ENCODE measurements at places on chromosomes 6 and 20.

DNA sequence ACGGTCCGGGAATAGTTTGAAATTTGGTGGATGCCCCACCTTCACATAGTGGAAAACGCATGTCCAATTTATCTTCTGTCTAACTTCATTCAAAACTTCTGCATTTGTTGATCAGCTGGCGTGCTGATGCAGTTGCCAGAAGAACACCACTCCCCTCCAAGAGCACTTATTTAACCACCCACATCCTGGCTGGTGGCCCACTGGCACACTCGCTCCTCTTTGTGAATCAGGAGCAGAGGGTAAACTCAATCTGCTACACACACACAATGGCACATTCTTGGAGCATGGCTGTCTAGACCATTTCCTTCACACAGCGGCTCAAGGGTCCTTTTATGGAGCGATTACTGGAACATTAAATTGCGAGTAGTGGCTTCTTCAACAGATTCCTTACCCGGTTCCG is 55.1 kb upstream of the CEP162 start:
- DNase-seq, result no peak

DNA sequence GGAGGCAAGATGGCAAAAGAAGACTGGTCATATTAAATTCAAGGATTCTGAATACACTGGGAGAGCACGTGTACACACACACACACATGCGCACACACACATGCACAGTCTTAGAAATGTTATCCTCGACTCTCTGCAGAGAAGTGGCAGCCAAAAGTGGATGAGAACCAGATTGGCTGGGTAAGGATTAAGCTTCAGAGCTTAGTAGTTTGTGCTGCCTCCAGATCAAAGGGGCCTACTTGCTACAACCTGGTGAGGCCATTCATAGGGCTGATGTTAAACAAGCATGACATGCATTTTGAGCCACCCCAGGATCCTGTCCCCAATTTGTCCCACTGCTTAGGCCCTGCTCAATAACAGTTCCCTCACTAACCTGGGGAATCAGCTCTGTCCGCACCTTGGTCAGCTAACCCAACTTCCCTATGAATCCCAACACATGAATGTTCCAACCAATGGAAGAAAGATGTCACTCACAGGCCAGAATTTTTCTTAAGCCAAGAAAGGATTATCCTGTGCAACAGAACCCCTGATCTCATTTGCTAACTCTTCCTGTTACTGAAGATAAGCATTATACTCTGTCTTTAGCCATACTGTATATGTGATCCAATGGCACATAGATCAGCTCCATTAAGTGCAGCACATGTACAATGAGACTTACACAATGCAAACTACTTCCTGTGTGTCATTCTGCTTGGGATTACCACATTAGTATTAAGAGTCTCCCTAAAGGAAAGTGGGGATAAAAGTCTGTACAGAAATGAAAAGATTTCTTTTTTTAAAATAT is 31.0 kb downstream of the TOMM6 start:
- DNase-seq, result no peak

GRCh38 chr6:40856271-40856670 is 182.8 kb downstream of the UNC5CL start:
- DNase-seq, result no peak

GRCh38 chr6:143090314-143091044 is 29.8 kb downstream of the AIG1 start:
- DNase-seq, result no peak

- no peak for DNase-seq
Measured at GRCh38 chr6:138844192-138844591, 48.3 kb downstream of the ECT2L start.

- no peak for DNase-seq
Measured at GRCh38 chr6:32529697-32530430, at the start of gene HLA-DRB5. Gene HLA-DRB5 (minus strand): TSS chr6:32530287. CDS start chr6:32530224, 63 bp downstream.

DNA sequence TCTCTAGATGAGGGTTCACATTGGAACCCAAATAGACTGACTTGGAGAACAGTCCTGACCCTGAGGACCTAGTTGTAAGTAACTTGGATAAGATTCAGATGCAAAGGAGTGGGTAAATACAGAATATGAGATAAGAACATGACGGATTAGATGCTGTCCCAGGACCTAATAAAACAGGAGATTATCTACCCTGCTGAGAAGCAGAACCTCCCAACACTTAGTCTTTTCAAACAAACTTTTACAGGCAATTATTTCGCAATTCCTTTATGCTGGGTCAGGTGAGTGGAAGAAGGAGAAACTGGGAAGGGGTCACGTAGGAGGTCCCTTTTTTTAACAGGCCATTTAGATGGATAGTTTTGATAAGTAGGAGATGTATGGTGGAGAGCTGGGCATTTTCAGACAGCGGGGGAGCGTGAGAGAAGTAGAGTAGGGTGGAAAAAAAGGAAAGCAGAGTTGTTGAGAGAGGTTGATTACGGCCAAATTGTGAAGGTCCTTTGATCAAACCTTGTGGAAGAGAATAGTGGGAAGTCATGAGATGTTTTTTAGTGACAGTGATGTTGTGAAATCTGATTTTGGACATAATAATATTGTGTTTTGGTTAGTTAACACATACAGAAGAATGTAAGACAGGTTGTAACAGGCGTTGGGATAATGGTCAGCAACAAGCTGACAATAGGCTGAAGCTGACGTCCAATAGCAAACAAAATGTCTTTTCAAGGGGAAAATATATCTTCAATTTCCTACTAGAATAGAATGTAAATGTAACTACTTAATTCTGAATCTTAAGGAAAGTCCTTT is 32.8 kb downstream of the FAM83B start:
- no peak for DNase-seq

DNA sequence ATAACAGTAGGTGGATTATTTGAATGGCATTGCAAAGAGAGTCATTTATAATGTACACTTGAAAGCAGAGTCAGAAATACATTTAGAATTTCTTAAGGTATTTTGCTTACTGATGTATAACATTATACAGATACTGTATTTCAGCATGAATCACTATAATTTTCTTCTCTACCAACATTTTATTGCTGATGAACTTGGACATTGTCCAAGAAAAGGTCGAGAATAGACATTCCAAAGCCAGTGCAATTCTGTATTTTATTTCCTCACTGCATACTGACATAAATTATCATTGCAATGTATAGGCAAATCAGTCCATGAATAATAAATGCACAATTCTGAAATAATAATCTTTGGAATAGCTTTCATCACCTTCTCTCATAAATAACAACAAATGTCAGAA is 1420.0 kb upstream of the EYS start:
- DNase-seq, result no peak

DNA sequence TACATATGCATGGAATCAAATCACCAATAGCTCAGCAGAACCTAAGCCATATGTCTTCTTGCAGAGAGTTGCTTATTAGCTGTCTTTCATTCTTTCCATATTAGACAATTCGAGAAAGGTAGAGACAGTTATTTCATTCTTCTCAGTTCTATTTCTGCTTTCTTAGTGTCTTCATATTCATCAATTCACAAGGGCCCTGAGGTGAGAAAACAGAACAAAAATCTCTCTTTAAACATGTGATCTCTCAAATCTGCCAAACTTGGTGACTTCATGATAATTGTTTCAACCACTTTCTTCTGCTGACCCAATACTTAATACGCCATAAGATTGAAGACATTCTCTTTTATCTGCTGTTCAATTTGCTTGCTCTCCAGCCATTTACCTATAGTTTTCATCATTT is 229.7 kb upstream of the MARCKS start:
- DNase-seq, result no peak

DNA sequence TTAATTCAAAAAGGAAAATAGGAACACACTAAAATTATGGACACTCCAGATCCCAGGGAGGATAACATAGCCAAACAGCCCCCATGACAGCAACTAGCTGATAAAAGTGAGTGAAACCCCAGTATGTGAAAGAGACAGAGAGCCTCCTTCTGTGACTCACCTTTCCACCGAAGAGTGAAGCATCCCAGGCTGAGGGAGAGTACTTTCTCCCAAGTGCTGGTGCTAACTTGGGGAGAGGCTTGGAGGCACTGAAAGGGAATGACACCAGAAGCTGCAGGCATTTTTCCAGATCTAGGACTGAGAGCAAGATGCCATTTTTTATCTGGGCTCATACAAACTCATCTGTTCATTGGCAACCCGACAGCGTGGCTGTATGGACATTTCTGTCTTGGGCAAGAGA is 339.8 kb downstream of the HTR1B start:
- DNase-seq, result no peak

- DNase-seq, result no peak
Measured at GRCh38 chr20:316316-317068, 8.9 kb upstream of the SOX12 start.

DNA sequence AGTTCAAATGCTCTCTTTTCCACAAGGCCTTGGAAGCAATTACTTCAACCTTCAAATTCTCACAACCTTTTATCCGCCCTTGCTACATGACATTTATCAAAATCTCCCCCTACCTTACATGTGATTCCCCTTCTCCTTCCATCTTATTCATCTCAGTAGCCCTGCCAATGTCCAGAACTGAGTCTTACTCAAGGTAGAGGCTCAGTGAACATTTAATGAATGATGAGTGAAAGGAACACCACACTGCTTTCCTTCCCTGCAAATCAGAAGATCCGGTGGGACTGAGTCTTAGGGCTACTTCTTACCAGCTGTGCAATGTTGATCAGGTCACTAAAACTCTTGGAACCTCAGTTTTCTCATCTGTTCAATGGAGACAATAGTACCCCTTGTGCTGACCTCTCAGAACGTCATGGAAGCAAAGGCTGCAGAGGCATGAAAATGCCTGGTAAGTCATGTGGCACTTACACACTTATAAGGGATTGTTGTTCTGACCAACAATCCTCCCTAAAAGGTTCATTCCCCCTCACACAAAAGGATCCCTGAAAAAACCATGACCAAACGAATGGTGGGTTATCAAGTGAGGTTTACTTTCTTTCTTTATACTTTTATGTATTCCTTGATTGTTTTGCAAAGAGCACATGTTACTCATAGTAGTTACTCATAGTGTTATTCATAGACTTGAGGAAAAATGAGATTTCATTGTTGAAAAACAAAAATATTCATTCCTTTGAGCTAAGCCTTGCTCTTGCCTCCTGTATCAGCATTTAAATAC is 6.5 kb downstream of the MDGA1 start:
- no peak for DNase-seq

DNA sequence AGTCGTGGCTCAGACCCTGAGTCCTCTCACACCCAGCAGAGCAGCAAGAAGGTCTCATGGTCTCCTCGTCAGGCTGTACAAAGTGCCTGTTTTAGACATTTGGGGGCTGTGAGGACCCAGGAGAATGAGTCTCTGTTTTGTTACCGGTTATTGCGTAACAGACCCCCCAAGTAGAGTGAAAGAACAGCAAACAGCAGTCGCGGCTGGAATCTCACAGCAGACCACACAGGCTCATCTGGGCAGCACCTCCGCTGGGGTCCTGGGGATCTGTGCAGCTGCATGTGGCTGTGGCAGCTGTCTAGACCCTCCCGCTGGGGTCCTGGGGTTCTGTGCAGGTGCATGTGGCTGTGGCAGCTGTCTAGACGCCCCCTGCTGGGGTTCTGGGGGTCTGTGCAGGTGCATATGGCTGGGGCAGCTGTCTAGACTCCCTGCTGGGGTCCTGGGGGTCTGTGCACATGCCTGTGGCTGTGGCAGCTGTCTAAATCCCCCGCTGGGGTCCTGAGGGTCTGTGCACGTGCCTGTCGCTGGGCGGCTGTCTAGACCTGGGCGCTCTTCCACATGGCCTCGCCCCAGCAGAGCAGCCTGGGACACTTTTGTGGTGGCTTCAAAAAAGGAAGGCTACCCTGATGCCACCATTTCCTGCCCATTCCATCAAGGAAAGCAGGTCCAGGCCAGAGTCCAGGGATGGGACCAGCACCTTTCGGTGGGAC is 24.7 kb downstream of the ENTPD6 start:
- DNase-seq, result peak; percentile 15

- no peak for DNase-seq
Measured at GRCh38 chr6:41429506-41430504, 94.4 kb downstream of the NCR2 start.

DNA sequence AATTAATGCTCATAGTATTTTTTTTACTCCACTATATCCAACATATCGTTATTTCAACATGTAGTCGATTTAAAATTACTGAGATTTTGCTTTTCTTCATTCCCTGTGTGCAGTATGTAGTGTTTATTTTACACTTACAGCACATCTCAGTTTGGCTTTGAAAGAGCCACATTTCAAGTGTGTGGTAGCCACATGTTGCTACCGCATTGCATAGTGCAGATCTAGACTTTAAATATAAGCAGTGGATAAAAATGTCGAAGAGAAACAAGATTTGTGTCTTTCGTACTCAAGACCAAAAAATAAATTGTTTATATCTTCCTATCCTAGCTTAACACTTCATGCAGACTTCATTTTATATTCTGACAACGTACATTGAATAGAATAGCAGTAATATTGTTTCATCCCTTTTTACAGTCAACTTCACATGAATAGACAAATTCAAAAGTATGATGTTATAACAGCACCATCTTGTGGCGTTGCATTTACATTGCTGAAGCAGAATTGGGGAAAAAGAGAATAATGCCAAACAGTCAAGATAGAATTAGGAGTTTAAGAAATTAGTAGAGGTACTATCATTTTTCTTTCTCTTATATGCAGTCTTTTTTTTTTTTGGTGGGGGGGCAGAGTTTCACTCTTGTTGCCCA is 29.9 kb downstream of the FBXO5 start:
- DNase-seq, result no peak

DNA sequence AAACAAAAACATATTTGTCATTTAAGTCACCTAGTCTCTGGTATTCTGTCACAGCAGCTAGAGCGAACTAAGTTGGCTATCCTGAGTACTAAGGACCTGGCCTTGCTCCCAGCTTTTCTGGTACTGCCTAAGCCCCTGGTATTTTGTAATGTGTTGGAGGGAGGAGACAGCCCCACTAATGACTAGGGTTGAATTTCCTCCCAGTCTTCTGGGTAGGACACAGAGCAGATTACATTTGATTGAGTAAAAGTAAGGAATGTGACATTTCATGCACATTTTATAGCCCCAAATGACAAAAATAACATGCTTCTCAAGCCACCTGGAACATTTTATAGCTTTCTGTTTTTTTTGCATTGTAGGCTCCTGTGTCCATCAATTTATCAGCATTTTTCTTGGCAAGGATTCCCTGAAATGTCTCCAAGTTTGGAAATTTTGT is 47.9 kb upstream of the DDR1 start:
- no peak for DNase-seq

- DNase-seq, result peak; percentile 78
Measured at GRCh38 chr20:41003143-41003935, 25.3 kb upstream of the TOP1 start.

DNA sequence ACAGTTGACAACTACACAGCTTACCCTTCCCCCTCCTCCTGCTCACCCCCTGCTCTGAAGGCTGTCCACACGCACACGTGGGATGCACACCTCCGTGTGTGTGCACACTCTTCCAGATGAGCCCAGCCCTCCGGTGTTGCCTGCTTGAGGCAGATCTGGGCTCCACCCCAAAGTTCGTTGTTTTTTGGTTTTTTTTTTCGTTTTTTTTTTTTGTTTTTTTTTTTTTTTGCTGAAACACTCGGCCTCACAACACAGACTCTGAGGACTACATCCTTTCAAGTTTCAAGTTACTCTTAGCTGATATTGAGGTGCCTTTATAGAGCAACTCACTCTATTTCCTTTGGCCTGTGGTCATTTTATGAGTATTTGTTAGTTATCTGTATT is 88.2 kb downstream of the RREB1 start:
- DNase-seq, result no peak

GRCh38 chr6:7868926-7869325 is 41.7 kb downstream of the TXNDC5 start:
- DNase-seq, result no peak
